ENCODE measurements at places on chromosomes 13 and 19.

DNA sequence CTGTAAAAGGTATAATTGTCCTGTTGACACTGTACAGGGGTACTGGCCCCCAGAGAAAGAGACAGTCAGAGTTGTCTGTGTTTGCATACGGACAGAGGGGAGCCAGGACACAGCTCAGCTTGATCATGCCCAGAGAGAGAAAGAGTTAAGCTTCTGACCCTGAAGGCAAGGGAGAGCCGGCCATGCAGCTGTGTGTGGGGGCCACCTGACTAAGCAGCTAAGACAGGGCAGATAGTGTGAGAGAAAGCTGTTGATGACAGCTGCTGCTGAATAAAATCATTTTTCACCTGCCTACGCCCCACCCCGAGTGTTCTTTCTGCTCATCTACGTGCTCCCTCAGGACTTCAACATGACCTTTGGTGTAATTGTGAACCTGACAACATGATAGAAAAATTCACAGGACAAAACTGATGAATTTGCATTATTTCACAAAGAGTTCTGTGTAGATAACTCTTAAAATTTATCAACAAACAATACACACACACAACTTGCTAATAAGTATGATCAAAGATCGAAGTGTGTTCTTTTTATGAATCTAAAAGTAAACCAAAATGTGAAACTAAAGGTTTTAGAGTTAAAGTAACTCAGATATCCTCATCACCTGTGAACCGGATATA is 1294.3 kb upstream of the ATXN8OS start:
- DNase-seq, result no peak

DNA sequence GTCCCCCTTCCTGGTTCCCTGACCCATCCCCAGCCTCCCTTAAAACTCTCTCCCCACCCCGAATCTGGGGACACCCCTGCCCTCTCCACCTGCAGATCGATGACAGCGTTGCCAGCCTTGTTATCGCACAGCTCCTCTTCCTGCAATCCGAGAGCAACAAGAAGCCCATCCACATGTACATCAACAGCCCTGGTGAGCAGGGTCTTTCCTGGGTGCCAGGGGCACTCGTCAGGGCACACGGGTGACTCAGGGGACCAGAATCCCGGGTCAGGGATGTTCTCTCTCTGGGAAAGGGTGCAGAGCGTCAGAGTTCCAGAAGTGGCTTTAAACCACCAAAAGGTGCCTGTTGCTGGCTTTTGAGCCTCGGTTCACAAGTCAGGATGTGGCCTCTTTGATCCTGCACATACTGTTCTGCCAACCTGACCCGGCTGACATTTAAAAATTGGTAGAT is 1.0 kb downstream of the CLPP start:
- no peak for DNase-seq

DNA sequence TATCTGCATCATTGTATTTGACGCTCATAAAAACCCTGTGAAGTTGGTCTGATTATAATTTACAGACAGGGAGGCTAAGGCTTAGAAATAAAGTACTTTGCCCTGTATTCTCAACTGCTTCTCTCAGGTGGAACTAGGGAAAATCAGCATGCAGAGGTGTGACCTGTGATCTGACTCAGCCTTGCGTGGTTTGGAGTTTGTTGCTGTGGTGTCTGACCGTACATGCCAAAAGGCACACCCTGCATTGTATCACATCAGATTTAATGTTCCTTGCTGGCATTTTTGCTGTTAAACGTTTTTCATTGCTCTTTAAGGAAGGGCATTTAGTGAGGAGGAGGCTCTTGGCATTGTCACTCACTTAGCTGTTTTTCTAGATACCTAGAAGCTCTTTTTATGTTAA is 58.8 kb upstream of the C1QTNF9B start:
- DNase-seq, result no peak

GRCh38 chr13:20337884-20338551 is 105.9 kb upstream of the GJB6 start:
- no peak for DNase-seq

DNA sequence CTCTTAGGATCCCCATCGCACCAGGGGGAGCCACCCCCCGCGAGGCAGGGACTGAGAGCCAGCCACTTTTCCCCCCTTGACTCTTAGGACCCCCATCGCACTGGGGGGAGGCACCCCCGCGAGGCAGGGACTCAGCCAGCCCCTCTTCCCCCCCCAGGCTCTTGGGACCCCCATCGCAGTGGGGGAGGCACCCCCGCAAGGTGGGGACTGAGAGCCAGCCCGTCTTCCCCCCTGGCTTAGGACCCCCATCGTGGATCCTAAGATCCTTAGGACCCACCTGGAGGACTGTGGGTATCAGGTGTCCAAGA is 365.2 kb upstream of the SPRY2 start:
- DNase-seq, result no peak

GRCh38 chr19:30718707-30719106 is 346.5 kb downstream of the ZNF536 start:
- DNase-seq, result no peak

GRCh38 chr13:111575719-111576118 is 255.3 kb downstream of the TEX29 start:
- DNase-seq, result no peak

- no peak for DNase-seq
Measured at GRCh38 chr13:45541806-45542205, 73.7 kb downstream of the ERICH6B start.

DNA sequence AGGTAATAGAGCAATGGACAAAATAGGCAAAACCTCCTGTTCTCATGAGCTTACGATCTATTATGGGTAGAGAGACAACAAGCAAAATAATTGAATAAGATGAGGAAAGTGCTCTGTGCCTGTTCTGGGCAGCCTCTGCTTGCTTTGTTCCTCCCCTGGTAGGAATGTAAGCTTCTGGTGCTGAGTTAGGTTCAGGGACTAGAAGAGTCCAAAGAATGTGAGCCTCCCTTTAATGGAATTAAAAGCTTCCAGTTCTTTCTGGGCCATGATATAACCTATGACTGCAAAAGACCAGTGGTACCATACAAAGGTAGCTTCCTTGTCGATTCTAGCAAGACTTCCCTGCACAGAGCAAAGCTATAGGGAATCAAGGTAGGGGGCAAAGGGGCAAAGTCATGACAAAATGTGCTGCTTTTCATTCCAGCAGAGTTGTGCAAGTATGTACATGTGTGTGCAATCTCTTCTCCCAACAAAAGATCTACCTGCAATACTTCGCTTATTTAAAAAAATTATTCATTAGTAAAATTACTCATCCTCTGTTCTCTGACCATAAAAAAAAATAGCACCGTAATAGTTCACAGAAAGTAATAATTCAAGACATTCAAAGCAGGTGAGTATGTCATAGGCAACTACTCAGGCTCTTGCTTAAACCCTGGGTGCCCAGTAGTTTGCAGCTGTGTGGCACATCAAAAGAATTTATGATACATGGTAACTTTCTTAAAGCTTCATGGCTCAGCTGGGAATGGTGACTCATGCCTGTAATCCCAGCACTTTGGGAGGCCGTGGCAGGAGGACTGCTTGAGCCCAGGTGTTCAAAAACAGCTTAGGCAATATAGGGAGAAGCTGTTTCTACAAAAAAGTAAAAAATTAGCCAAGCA is 21.4 kb downstream of the ACOD1 start:
- DNase-seq, result no peak

- no peak for DNase-seq
Measured at GRCh38 chr19:28468701-28469459, 744.1 kb downstream of the UQCRFS1 start.

DNA sequence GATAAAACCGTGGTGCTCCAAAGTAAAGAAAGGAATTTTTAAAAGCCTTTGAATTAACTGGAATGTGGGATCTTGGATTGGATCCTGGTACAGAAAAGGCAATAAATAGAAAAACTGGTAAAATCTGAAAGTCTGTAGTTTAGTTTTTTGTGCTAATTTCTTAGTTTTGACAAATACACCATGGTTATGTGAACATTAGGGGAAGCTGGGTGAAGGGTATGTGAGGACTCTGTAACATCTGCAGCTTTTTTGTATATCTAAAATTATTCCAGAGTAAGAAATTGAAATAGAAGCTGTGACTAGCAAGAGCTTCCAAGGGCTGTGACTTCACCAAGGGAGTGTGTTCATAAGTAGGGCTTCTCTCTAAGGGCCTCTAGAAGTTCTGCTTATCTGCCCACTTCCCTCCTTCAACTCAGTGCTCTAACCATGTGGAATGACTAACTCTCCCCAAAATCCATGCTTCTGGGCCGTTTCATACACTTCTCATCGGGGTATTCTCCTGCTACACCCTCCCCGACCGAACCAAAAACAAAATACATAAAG is 26.5 kb downstream of the ARHGAP35 start:
- DNase-seq, result no peak

DNA sequence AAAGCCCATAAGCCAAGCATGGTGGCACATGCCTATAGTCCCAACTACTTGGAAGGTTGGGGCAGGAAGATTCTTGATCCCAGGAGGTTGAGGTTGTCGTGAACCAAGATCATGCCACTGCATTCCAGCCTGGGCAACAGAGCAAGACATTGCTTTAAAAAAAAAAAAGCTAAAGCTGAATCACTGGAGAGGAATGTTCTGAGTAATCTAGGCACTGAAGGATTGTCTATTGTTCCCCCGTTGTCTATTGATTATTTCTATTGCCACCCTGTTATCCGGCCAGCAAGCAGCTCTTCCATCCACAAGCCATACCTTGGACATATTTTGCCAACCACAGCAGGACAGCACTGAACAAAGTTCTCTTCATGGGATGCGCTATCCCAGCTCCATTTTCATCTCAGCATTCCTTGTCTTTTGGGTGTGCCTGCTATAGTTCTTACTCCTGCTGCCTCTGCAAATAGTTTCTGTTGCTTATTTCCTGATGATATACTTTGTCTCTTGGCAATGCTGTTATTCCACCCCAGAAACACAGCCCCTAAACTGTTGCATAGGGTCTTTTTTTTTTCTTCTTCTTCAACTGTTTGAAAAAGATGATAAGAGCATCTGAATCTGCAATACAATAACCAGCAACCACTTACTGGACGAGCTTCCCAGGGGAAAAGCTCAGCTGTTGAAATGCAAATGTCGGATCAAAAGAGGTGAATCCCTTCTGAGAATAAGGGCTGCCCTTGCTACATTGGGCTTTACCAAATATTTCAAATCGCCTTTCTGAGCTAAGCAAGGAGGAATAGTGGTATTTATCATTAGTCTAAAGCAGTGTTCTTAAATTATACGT is 22.2 kb upstream of the SIAH3 start:
- no peak for DNase-seq

- DNase-seq, result no peak
Measured at GRCh38 chr19:38470788-38471480, 37.4 kb downstream of the RYR1 start.

GRCh38 chr13:24272452-24273161 is 36.8 kb upstream of the C1QTNF9 start:
- no peak for DNase-seq

- no peak for DNase-seq
Measured at GRCh38 chr19:18860302-18860700, 28.5 kb downstream of the UPF1 start.

DNA sequence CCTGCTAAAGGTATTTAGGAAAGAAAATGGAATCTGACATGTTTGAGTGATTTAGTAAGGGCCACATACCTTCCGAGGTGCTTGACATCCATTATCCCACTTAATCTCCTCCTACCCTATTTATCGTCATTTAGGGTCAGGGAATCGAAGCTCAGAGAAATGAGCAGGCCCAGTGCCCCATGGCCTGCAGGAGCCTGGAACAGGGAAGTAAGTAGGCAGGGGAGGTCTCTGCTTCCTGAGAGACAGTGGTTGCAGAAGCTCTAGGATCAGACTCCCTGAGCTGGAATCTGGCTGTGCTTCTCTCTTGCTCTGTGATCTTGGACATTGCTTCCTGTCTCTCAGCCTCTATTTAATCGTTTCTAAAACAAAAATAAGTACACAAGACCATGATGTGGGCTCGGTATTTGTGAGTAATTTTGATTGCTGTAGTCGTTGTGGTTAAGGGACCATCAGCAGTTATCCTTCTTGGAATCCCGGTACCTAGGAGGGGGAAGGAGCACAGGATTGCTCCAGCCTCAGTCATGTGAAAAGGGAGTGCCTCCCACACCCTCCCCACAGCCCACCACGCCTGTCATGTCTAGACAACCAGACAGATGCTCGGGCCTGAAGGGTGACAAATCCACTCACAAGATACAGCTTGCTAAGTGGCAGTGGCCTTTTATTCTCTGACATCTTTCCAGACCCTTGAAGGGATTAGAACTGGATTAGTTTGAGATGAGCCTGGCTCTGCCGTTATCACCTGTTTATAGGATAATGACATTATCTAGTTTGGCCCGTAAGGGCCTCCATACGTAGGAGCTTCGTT is 169.2 kb upstream of the TSHZ3 start:
- no peak for DNase-seq

DNA sequence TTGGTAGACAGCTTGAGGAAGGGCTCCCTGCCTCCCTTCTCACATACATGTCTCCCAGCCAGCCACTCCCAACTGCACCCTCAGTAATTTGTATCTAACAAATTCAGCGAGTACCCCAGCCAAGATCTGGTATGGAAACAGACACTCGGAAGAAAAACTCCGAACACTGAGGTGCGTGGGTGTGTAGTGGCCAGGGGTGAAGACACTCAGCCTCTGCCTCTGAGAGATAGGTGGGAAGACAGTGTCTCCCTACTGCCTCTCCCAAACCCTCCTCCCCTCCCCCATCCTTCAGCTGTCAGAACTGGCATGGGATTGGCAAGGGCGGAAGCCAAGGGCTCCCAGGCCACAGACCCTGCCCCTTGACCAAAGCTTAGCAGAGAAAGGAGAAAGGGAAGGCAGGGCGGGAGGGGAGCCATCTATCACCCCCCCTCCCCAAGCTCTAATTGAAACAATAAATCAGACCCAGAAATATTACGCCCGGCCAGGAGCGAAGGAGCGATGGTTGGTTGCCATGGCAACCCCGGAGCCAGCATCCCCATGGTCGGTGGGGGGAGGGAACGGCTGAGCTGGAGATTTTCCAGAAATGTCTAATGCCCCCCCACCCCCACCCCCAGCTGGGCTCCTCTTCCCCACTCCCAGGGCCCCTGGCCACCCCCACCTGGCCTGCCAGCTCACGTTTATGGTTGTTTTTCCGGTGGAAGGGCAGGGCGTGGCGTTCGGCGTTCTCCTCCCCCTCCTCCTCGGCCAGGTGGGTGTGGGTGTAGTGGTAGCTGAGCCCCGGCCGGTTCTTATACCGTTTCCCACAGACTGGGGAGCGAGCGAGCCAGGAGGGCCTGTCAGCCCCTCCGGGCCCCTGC is 7.0 kb downstream of the DPF1 start:
- DNase-seq, result no peak

DNA sequence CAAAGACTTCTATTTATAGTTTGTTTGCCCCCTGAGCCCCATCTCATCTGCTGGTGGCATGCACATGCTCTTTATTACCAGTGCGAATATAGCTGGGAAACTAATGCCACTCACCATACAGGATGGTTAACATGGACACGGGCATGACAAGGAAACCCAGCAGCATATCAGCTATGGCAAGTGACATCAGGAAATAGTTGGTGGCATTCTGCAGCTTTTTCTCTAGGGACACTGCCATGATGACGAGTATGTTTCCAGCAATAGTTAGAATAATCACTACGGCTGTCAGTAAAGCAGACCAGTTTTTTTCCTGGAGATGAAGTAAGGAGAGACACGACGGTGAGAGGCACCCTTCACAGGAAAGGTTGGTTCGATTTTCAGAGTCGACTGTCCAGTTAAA is 1.5 kb downstream of the HTR2A start:
- no peak for DNase-seq

- no peak for DNase-seq
Measured at GRCh38 chr19:46386996-46387712, 26.2 kb downstream of the CCDC8 start.

Data from frontal cortex (tissue), 4 donors.